ENCODE measurements at places on chromosomes 4 and X.

DNA sequence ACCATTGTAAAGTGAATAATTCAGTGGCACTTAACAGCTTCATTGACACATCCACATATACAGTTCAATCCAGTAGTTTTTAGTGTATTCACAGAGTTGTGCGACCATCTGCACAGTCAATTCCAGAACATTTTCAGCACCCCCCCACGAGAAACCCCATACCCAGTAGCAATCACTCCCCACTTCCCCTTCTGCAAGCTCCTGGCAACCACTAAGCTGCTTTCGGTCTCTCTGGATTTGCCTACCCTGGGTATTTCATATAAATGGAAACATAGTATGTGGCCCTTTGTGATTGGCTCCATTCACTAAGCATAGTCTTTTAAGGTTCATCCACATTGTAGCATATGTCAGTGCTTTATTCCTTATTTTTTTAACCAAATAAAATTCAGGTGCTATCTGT lies 10.0 kb downstream of the MSL3 start:
- no peak for DNase-seq

- DNase-seq: no peak
These were observed 95.6 kb downstream of the PHKA2 start for GRCh38 chrX:18888281-18888680.

DNA sequence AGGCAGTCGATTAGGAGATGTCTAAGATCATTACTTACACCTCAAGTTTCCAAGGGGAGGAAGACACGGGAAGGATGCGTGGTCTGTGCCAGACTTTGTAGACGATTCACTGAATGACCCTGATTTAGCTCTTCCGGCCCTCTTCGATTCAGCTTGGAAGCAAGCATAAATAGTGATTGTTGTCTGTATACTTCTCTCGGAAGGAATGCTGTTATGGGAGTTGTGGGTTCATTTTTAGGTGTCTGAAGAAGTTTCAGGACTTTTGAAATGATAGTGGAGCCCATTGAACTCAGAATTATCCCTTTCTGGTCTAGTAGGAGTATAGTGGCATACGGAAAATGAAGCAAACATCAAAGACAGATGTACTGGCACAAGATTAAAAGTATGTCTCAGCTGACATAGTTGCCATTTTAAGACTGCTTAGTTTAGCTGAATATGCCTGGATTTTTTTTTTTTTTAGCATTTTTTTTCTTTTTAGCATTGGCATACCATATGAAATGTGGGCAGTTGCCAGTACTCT lies 1.0 kb upstream of the ANKRD17 start:
- no peak for DNase-seq

GRCh38 chrX:134735015-134735414 lies 76.7 kb upstream of the PLAC1 start:
- no peak for DNase-seq

GRCh38 chr4:2339458-2340271 lies 77.8 kb upstream of the MXD4 start:
- no peak for DNase-seq

DNA sequence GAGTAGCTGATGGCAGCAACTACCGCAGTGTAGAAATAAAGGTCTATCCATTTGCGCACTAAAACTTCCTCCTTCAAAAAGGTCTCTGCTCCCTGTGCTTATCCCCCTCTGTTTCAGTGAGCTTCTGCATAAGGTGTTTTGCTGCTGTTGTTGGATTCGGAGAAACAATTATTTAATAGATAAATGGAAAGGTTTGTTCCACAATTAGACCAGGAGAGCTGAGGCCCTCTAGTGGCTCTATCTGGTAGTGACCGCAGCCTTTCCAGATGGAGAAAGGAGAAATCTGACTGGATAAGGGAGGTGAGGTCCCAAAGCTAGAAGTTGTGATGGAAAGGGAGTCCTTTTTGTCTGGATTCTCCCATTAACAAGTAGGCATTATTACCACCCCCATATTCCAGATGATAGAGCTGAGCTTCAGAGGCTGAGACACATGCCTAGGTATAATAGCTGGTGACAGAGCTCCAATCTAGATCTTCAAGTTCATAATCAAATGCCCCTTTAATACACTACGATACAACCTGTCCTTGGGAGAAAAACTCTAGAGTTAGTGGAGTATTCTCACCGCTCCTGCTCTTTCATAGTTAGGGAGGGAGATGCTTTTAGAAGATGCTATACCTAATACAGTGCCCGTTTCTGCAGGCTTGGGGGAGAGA lies 5.1 kb upstream of the GABRQ start:
- DNase-seq: peak; percentile 37

GRCh38 chr4:11543706-11544105 lies 115.0 kb upstream of the HS3ST1 start:
- DNase-seq: peak; percentile 4

DNA sequence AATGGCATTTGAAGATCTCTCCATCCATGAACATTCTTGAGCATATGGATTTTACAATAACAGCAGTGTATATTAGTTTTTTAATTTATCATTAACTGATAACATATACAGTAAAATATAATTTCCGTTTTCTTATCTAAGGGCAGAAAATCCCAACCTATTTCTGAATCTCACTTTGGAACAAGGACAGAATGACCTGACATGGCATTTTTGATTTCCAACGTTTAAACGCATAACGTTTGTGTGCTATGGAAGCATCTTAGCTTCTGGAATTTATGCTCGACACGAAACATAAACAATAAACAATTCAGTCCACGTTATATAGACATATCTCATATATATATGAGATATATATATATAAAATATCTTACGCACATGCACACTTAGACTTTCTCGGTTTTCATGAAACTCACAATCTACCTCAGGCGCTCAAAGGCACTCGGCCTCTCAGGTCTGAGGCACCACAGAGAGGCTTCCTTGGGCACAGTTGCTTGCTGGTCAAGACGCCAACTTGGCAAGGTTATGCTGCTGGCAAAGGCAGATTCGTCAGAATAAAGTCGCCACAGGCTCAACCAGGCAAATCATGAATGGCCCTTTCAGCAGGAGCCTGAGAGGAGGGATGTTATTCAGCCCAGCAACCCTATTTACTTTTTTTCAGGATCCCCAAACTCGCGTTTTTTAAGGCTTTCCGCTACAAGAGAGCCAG lies 1.0 kb upstream of the UGT8 start:
- DNase-seq: no peak

GRCh38 chr4:100414016-100414790 lies 103.6 kb downstream of the EMCN start:
- no peak for DNase-seq

DNA sequence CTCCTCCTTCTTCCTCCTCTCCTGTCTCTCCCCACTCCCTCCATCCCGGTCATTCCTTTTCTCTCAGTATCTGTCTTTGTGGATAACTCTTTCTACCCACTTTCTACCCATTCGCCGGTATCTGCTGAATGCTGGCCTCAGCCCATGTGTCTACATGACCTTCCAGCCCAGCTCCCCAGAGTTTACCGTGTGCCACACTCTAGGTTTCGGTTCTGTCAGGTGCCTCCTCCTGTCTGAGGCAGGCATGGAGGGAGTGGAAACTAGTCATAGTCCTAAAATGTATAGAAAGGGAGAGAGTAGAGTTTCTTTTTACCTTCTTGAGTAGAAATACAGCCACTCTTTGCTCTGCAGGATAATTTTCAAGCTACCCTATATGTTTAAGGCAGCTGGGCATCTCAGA lies 33.5 kb upstream of the SCRG1 start:
- DNase-seq: no peak

GRCh38 chr4:35697210-35697736 lies 547.0 kb downstream of the ARAP2 start:
- no peak for DNase-seq

DNA sequence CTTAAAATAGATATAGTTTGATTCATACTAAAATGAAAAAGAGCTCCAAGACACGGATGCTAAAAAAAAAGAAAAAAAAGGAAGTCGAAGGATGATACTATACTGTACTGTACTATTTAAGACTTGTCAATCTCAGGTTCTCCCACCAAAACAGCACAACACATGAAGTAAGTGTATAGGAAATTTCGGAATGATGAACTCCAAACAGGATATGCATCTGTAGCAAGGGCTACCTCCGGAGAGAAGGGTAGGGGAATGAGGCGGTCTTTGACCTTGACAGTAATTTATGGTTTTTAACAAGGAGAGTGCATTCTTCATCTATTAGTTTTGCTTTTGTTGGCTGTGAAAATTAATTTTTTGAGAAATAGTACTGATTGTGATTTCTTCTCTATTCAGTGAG lies 541 bp upstream of the FIP1L1 start:
- DNase-seq: no peak

DNA sequence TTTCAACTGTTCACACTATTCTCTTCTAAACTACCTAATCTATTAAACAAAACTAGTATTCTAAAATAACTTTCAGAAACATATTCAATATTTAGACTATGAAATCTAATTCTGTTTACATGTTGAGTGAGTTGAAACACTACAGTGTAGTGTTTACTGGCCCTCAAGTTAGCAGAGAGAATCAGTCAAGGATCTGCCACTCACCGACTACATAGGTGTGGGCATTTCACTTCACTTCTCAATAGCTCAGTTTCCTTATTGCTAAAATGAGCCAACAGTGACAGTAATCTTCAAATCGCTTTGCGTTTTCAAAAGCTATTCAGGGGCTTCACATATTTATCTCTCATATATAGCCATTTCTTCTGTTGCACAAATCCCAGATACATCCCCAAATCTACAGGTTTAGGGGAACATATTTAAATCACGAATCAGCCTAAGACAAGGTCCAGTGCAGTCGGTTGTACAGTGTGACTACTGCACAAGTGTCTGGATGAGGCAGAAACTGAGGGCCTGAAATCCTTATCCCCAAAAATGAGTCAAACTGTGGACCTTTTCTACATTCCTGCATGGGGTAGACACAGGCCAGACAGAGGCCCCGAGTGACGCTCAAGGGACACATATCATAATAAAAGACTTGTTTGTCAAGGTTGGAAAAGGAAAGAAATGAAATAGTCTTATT lies 129.8 kb downstream of the PPP3CA start:
- DNase-seq: no peak

DNA sequence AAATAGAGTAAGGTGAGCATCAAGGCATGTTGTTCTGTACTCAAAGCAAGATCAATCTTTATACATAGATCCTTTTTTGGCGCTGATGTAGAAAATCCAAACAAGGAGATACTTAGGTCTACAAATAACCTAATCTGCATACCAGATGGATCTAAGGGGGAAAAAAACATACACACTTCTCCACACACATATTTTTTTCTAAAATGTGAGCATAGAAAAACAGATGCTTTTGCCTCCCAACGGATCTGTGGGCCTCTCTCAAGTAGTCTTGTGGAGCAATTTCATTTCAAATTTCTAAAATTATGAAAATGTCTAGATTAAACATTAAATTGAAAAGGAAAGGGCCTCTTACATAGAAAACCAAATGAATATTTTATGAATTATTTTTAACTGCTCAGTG lies 166.1 kb downstream of the GRIA3 start:
- no peak for DNase-seq

DNA sequence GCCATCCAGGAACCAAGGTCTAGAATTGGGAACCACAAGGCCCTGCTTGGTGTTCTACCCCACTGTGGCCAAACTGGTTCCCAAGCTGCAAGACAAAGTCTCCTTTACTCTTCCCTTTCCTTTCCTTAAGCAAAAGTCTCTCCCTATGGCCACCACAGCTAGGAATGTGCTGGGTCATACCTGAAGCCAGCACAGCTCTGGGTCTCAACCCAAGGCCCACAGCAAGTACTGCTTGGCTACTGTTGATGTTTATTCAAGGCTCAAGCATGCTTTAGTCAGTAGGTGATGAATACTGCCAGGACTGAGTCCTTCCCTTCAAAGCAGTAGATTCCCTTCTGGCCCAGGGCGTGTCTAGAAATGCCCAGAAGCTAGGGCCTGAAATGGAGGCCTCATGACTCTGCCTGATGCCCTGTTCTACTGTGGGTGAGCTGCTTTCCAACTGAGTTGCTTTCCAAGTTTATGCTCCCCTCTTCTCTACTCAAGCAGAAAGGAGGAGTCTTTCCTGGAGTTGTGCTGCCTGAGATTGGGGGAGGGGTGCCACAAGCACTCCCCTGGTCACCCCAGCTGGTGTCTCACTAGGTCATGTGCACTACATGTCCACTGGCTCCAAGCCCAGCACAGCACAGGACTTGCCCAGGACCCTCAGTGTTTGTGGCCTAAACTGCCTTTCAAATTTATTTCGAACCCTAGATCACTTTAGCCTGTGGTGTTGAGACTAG lies 44.9 kb downstream of the STAP1 start:
- DNase-seq: no peak

DNA sequence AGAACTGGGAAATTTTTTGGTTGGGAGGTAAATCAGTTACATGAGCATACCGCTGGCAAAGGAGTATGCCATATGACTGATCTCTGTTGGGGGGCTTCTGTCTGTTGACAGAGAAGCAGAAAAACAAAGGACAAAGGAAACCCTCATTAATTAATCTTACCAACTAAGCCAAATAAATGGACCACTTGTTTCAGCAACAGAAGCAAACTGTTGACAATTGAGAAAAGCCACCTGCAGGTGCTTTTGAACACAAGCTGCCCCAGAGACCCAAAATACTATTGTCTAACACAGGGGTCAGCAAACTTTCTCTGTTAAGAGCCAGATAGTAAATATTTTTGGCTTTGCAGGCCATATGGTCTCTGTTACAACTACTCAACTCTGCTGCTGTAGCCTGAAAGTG lies 7.0 kb upstream of the FRYL start:
- no peak for DNase-seq

Measured in A172 (cell line).